ENCODE measurements at places on chromosomes 2 and 18. TPM values are rescaled to one million over a fixed set of nuclear protein-coding genes. Genes with fewer than 3 reads are reported as not detected.

Gene ANXA4
- 7.8 TPM for total RNA-seq

Gene RTP5
- 13.8 TPM for total RNA-seq

Gene VSNL1
- 128 TPM for total RNA-seq

Gene MC2R
- total RNA-seq: not detected

Gene UGGT1
- 46.8 TPM for total RNA-seq

Gene CAPN14
- total RNA-seq: 0.69 TPM

Gene SERPINB12
- total RNA-seq: not detected

Gene FMNL2
- total RNA-seq: 80.5 TPM

Gene MC4R
- total RNA-seq: 14.8 TPM

Gene MYL1
- total RNA-seq: not detected

Gene TRABD2A
- total RNA-seq: 2.5 TPM

Gene PRR30
- not detected for total RNA-seq

Gene OBSL1
- total RNA-seq: 47.1 TPM

Gene BMP10
- not detected for total RNA-seq

Gene TYW5
- total RNA-seq: 15.7 TPM

Gene NT5DC4
- total RNA-seq: not detected

Gene AKAIN1
- total RNA-seq: not detected

Gene EN1
- total RNA-seq: 1.4 TPM

Gene DLGAP1
- total RNA-seq: 47.3 TPM

Gene FBLN7
- 6.2 TPM for total RNA-seq

Gene ABCG5
- total RNA-seq: 0.23 TPM

Gene TMEM247
- total RNA-seq: not detected

Gene PRKAG3
- total RNA-seq: not detected

Gene ESPNL
- 0.23 TPM for total RNA-seq

Gene UGT1A7
- total RNA-seq: not detected

Gene CCNT2
- 74.3 TPM for total RNA-seq

Gene LOXL3
- total RNA-seq: 6.7 TPM

Gene HOXD9
- total RNA-seq: not detected

Gene PROC
- 0.92 TPM for total RNA-seq

Gene GPR148
- not detected for total RNA-seq

Gene KIAA2012
- total RNA-seq: 2.5 TPM

Gene KCNG2
- total RNA-seq: 0.69 TPM

Gene TEX44
- total RNA-seq: not detected

Gene REG1A
- total RNA-seq: 0.46 TPM

Gene SLC4A3
- total RNA-seq: 50.5 TPM

Gene HJURP
- total RNA-seq: 4.4 TPM

Gene GALR1
- total RNA-seq: 7.8 TPM
